ENCODE measurements at places on chromosomes 5 and 9.

GRCh38 chr5:65305913-65306312, 175.8 kb downstream of the ADAMTS6 start:
- DNase-seq: no peak

DNA sequence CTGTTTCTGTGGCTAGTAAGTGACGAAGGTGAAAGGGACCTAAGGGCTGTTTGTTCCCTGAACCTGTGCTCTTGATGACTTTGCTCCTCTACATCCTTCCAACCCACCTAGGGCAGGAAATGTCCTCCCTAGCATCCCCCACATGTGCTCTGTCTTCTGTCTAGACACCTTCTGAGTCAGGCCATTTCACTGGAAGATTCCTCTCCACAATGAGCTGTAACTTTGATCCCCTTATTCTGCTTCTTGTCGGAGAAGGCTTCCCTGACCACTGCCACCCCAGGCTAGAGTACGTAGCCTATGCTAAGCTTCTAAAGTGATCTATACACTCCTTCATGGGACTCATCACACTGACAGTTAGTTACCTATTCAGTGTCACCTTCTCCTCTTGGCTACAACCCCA, 21.7 kb downstream of the SPAAR start:
- no peak for DNase-seq

- DNase-seq: no peak
Measured at GRCh38 chr9:86802900-86803673, 144.2 kb downstream of the GAS1 start.

GRCh38 chr9:26809795-26810194, 82.8 kb downstream of the CAAP1 start:
- DNase-seq: peak; percentile 49

DNA sequence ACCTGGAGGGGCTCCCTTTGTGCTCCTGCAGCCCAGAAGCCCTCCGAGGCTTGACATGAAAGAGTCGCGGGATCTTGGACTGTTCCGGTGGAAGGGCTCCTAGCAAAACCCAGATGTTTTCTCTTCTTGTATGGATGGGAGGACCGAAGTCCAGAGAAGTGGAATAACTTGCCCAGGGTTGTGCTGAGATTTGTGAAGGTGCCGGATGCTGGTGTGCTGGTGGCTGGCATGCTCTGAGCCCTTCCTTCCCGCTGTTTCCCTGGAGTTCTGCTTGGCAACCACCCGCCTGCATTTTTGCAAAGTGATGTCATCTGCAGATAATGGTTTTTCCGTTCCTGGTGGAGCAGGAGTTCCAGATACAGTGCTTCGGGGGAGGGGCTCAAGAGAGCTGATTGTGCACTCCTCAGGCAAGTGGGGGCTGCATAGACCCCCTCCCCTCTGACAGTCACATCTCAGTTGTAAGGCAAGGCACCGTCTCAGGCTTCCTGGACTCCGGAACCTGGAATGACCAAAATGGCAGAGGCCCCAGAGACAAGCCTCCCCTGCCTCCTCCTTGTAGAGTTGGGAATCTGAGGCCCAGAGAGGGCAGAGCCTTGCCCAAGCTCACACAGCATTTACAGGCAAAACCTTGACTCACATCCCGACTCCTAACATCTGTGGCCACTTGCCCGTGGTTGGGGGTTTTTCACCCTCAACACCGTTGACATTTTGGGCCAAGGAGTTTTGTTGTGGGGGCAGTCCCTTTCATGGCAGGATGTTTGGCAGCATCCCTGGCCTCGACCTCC, 157.0 kb downstream of the RGS3 start:
- DNase-seq: peak; percentile 90

DNA sequence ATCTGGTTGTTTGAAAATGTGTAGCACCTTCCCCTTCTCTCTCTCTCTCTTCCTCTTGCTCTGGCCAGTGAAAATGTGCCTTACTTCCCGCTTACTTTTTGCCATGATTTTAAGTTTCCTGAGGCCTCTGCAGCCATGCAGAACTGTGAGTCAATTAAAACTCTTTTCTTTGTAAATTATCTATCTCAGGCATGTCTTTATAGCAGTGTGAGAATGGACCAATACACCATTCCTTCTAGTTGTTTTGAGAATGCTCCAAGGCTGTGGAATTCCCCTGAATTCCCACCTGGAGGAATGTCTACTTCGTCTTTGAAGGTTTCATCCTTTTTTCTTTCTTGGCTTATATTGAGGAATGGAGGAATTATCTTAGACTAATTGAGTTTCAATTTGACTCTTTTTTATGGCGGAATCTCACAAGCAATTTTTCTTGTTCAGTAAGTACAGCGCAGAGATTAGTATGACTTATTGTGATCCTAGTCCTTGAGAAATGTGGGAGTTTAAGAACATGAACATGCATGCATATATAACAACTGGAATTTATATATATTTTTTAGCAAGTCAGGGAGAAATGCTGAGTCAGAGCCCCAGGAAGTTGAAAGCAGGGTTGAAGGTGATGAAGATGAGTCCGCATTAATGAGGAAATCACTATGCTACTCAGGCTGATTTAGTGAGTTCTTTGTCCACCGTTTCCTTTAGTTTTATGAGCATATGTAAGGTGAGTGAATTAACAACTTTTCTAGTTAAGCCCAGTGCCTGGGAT, 488.1 kb upstream of the ADAMTS16 start:
- no peak for DNase-seq

- DNase-seq: no peak
Measured at GRCh38 chr9:125845271-125845808, 98.2 kb downstream of the PBX3 start.

DNA sequence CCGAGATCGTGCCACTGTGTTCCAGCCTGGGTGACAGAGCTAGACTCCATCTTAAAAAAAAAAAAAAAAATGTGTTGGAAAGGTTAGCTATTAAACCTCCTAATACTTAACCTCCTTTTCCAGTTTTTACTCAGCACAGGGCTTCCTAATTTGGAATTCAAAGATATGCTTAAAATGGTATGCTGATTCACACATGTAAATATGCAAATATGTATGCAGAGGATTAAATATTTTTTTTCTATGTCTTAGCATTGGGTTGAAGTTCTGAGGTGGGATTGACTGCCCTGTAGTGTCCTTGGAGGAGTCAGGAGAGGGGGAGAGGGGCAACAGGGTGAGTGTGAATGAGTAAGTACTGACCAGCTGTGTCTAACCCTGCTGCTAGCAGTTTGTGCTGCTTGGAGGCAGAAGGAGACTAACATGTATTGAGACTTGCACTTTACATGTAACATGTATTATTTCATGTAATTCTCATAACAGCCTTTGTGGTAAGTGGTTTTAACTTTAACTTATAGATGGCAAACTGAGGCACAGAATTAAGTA, 63.2 kb downstream of the SLC44A1 start:
- DNase-seq: no peak

Measured in GM03348 (cell line).